ENCODE measurements at places on chromosomes 6 and 20.
A peak's percentile ranks its signal among the peaks of the same experiment; 100 is the strongest.

GRCh38 chr6:110534731-110535492 is 58.5 kb upstream of the SLC22A16 start:
- DNase-seq = peak; percentile 33

- no peak for DNase-seq
Observed at GRCh38 chr20:33463332-33464101, 20.0 kb upstream of the SNTA1 start.

GRCh38 chr6:169939554-169940164 is 188.2 kb downstream of the ERMARD start:
- no peak for DNase-seq

DNA sequence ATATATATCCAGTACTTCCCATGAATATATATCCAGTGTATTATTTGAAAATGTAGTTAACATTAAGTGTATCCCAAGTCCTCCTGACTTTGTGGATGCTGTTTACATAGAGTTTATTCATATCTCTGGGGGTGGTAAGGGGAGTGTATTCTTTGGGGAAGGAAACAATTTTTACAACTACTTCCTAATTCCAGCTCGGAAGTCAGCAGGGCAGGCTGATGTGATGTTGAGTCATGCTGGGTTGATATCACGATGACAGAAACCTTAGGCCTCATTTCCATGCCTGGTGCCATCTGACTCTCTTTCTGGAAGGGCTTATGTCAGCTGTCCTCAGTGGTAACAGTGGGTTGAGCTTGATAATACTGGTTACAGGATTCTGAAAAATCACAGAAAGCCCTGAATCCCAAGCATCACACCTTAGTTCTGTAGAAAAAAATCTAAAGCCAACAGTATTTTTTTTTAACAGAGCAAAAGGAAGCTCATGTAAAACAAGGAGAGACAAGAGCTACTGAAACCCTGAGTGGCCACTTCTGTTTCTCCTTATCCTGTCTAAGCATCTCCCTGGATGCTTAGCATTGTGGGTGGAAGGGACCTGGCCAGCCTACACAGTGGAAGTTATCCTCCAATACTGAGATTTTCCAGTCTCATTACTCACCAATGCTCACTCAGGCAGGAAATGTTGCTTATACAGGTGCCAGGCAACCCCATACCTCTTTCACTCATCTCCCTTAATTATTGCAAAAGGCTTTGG is 75.2 kb upstream of the IYD start:
- peak; percentile 88 for DNase-seq

DNA sequence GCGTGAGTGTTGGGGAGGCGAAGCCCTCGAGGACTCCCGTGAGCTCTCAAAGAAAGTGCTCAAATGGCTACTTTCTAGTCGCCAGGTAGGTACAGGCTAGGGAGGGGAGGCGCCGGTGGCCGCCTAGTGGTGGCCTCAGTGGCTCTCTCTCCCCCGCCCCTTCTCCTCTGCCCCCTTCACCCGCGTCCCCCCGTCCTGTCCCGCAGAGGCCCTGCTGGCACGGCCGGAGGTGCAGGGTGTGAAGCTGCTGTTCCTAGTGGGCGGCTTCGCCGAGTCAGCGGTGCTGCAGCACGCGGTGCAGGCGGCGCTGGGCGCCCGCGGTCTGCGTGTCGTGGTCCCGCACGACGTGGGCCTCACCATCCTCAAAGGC is 16.3 kb downstream of the ADISSP start:
- no peak for DNase-seq

DNA sequence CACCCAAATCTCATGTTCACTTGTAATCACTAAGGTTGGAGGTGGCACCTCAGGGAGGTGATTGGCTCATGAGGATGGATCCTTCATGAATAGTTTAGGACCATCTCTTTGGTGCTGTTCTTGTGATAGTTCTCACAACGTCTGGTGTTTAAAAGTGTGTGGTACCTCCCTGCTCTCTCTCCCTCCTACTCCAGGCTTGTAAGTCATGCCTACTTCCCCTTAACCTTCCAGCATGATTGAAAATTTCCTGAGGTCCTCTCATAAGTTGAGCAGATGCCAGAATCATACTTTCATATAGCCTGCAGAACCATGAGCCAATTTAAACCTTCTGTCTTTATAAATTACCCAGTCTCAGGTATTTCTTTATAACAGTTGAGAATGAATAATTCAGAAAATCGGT is 16.6 kb downstream of the HLA-A start:
- DNase-seq = no peak

DNA sequence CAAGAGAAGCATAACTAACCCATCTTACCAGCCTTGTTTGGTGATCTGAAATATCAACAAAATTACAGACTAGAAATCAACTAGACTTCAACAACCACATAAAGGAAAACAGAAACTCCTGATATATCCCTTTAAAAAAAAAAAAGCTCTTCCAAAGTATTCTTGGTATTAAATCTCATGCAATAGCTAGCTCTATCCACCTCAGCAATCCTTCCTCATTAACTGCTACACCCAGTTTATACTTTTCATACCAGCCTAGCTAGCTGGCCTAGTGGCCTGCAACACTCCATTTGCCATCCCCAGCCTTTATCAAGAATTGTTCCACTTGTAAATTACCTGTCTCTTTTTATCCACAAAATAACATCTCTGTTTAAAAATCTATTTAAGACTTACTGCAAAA is 69.0 kb downstream of the BACH2 start:
- DNase-seq = no peak

Measured in suppressor macrophage treated with lipopolysaccharide for 4 hours (primary cell).